ENCODE measurements at places on chromosomes 13 and 19. TPM values are rescaled to one million over a fixed set of nuclear protein-coding genes. Genes with fewer than 3 reads are reported as not detected.
A peak's percentile ranks its signal among the peaks of the same experiment; 100 is the strongest.

GRCh38 chr13:73608157-73608516 is 526.1 kb downstream of the KLF12 start:
- no peaks in the 10 kb centered on the region for H3K36me3 ChIP-seq
- no peaks in the 10 kb centered on the region for H3K27me3 ChIP-seq
- no peaks in the 10 kb centered on the region for H3K4me1 ChIP-seq
- no peak overlapping the region for H3K27ac ChIP-seq

DNA sequence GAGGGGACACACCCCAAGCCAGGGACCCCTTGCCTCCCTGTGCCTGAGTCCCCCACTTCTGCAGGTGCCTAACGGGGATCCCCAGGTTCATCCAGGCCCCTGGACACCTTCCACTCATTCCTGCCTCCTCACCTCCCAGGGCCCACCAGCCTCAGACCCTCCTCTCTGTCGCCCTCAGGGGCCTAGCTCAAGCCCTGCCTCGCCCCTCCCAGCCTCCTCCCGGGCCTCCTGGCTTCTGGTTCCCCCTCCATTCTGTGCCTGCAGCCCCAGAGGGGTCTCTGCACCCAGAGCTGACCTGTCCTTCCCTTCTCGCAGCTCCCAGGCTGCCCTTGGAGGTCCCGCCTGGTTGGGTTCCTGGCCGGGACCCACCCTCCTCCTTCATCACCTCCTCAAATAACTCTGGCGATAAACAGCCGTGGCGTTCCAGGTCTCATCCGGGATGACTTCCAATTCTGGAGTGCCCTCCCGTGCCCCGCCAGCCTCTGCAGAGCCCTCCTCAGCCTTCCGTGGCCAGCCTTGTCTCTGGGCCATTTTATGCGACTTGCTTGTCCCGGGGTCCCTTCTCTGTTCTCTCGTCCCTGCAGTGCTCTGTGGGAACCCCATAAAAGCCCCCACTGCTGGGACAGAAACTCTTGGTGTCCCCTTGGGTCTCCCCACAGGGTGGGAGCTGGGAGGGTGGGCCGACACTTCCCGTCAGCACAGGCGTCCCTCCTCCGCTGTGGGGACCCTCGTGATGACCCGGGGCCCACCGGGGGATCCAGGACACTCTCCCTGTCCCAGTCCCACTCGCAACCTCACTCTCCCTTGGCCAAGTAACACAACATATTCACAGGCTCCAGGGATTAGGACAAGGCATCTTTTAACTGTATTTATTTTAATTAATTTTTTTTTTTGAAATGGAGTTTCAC is 9.2 kb downstream of the JOSD2 start:
- DNase-seq = no peak
- H3K27ac ChIP-seq = no peak overlapping the region
- H3K36me3 ChIP-seq = no peaks in the 10 kb centered on the region
- no peak overlapping the region for H3K4me3 ChIP-seq
- no peaks in the 10 kb centered on the region for H3K27me3 ChIP-seq

- H3K27me3 ChIP-seq = no peaks in the 10 kb centered on the region
- DNase-seq = peak; percentile 91
- no peak overlapping the region for H3K4me3 ChIP-seq
- no peak overlapping the region for H3K27ac ChIP-seq
Observed at GRCh38 chr19:4768934-4769777, 22.4 kb upstream of the FEM1A start.

DNA sequence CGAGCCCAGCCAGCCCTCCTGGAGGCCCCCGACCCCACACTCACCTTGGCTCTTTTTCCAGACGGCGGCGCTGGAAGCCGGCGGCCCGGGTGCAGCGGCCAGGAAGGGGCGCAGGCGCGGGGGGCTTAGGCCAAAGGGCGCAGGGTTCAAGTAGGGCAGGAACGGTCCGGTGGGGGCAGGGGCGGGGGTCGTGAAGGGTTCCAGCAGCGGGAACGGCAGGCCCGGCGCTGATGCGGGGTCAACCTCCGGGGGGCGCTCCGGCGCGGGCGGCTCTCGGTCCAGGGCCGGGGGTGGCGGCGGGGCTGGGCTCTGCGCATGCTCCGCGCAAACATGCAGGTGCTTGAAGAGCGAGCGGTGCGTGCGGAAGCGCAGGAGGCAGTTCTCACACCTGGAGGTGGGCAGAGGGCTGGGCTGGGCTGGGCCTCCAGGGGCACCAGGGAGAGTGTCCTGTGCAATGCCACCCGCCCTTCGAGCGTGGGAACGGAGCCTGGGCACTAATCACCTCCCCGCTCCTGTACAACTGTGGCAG is 2.3 kb downstream of the ZNF414 start:
- no peak overlapping the region for H3K27ac ChIP-seq
- DNase-seq = no peak
- peaks cover 2% of the 10 kb centered on the region for H3K36me3 ChIP-seq
- no peak overlapping the region for H3K4me3 ChIP-seq
- H3K4me1 ChIP-seq = peaks cover 12% of the 10 kb centered on the region

GRCh38 chr19:17481986-17482385 is 11.7 kb downstream of the SLC27A1 start:
- no peak overlapping the region for H3K4me3 ChIP-seq
- DNase-seq = no peak
- no peaks in the 10 kb centered on the region for H3K4me1 ChIP-seq
- H3K27me3 ChIP-seq = no peaks in the 10 kb centered on the region
- no peaks in the 10 kb centered on the region for H3K36me3 ChIP-seq
- H3K27ac ChIP-seq = no peak overlapping the region

GRCh38 chr19:1855828-1856255 is 7.5 kb downstream of the KLF16 start:
- H3K4me3 ChIP-seq = no peak overlapping the region
- peaks cover 30% of the 10 kb centered on the region for H3K4me1 ChIP-seq
- no peak overlapping the region for H3K27ac ChIP-seq
- no peak for DNase-seq

DNA sequence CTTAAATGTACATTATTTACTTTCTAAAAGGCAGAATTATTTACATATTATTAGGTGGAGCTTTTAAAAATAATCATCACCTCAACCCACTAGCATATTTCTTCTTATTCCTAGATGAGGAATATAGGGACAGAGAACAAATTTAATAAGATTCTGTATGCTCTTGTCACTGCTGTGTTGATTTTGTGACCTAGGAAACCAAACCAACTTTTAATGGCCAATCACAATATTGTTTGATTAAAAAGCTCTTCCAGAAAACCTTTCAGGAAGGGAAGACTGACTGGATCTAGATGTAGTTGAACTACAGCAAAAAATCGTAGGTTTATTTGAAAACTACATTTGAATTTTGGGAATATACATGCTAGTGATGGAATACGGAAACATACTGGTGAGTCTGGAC is 91.8 kb upstream of the RAP2A start:
- H3K27ac ChIP-seq = no peak overlapping the region
- no peak for DNase-seq
- H3K27me3 ChIP-seq = no peaks in the 10 kb centered on the region
- H3K36me3 ChIP-seq = peaks cover 3% of the 10 kb centered on the region
- H3K4me3 ChIP-seq = no peak overlapping the region
- peaks cover 11% of the 10 kb centered on the region for H3K4me1 ChIP-seq

DNA sequence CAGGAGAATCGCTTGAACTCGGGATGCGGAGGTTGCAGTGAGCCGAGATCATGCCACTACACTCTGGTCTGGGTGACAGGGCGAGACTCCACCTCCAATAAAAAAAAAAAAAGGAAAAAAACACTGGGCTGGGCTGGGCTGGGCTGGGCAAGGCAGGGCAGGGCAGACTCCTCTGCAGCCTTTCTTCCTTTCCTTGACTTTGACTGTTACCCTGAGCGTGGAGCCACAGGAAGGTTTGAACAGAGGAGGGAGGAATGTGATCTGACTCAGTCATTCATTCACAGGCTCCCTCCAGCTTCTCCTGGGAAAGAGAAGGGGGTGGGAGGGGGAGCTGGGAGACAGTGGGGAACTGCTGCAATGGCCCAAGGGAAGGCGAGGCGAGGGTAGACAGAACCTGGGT is 2.7 kb upstream of the ACTN4 start:
- H3K27me3 ChIP-seq = no peaks in the 10 kb centered on the region
- peaks cover 9% of the 10 kb centered on the region for H3K4me1 ChIP-seq
- H3K4me3 ChIP-seq = no peak overlapping the region
- DNase-seq = no peak

GRCh38 chr13:104773775-104774174 is 1707.6 kb upstream of the SLC10A2 start:
- H3K27ac ChIP-seq = no peak overlapping the region
- H3K4me3 ChIP-seq = no peak overlapping the region
- no peaks in the 10 kb centered on the region for H3K27me3 ChIP-seq
- no peaks in the 10 kb centered on the region for H3K36me3 ChIP-seq

DNA sequence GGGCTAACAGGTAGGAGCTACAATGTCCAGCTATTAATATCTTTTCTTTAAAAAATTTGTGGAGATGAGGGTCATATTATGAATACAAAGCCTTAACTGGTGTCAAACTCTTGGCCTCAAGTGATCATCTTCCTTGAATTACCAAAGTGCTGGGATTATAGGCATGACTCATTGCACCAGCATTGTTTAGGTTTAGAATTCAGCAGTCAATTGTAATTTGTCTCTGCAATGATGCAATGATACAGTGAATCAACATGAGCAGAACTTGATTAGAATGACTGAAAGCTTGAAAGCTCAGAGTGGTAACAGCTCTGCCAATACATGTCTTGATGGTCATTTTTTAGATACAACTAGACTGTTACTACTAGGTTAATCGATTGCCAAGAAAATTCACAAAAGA is 752.8 kb upstream of the MIR17HG start:
- H3K36me3 ChIP-seq = no peaks in the 10 kb centered on the region
- H3K27ac ChIP-seq = no peak overlapping the region
- DNase-seq = no peak
- H3K4me3 ChIP-seq = no peak overlapping the region
- peaks cover 16% of the 10 kb centered on the region for H3K4me1 ChIP-seq
- H3K27me3 ChIP-seq = no peaks in the 10 kb centered on the region

DNA sequence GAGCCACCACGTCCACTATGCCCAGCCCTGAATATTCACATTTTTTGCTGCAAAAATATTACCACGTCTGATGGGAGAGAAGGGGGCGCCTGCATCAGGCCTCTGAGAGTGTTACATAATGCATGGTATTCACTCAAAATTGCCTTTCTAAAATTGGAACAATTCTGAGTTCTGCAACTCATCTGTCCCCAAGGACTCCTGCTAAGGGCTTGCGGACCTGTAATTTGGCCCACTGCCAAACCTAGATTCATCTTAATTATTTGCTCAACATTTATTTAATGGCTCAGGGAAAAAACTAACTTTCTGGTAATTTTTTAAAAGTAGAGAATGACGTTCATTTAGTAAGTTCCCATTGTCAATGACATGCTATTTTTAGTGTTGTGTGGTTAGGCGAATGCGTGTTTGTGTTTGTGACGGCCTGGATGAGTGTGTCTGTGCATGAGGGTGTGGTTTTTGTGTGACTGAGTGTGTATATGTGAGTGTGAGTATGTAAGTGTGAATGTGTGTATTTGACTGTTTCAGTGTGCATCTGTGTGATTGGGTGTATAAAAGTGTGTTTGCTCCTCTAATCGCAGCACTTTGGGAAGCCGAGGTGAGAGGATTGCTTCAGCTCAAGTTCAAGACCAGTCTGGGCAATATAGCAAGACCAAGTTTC is 8.8 kb downstream of the INAFM1 start:
- DNase-seq = no peak
- H3K4me1 ChIP-seq = peaks cover under 1% of the 10 kb centered on the region
- no peaks in the 10 kb centered on the region for H3K27me3 ChIP-seq
- no peak overlapping the region for H3K4me3 ChIP-seq
- H3K36me3 ChIP-seq = no peaks in the 10 kb centered on the region
- no peak overlapping the region for H3K27ac ChIP-seq

DNA sequence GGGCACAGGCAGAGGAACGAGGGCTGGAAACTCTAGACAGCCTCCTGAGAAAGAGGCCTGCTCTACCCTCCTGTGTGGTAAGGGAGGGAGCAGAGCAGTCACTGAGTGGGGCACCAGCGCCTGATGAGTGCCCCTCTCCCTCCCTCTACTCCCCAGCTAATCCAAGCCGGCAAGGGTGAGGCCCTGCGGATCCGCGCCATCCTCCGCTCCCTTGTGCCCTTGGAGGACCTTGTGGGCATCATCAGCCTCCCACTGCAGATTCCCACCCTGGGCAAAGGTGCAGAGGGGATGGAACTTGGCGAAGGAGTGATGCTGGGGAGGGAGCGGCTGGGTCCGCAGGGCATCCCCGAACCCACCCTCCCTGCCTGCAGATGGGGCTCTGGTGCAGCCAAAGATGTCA is 67.0 kb downstream of the RYR1 start:
- H3K4me1 ChIP-seq = no peaks in the 10 kb centered on the region
- no peak overlapping the region for H3K27ac ChIP-seq
- no peaks in the 10 kb centered on the region for H3K36me3 ChIP-seq
- no peak for DNase-seq
- no peaks in the 10 kb centered on the region for H3K27me3 ChIP-seq

Gene C13orf42
- not detected for total RNA-seq

Gene XRCC1
- total RNA-seq = 44.5 TPM

Gene DAND5
- not detected for total RNA-seq

Gene APC2
- 11.3 TPM for total RNA-seq

Gene GGACT
- total RNA-seq = 3.5 TPM

Gene ATXN8OS
- not detected for total RNA-seq

Gene RCBTB2
- total RNA-seq = 1.1 TPM
